ENCODE measurements at places on chromosomes 7 and 10.

GRCh38 chr10:7406712-7407333 is 4.0 kb downstream of the SFMBT2 start:
- DNase-seq = no peak

GRCh38 chr10:4685904-4686643 is 139.9 kb upstream of the AKR1E2 start:
- DNase-seq = no peak

DNA sequence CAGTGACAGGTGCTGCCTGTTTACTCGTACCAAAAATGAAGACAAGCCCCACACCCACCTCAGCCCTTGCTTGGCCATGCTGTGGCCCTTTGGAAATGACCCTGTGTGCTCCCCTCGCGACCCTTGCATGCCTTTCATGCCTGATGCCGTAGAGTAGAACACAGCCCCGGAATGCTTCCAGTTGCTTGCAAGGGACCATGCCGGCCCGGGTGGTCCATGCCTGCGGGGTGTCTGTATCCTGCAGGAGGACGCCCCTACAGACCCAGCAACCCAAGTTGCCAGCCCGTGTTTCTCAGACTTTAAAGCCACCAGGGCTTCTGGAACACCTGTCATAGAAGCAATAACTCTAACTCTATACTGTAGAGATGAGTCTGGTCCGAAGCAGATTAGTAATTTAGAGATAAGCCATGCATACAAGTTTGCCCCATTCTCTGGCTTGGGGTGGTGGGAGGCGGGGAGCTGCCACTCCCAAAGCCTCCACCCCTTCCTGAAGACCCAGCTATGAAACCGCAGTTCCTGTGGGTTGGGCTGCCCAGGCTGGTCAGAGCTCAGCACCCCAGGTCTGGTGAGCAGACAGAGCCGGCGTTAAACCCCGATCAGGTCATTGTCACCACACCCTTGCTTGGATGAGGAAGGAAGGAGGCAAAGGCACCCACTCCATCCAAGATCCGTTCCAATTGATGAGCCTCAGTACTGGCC is 143.5 kb downstream of the ADCY1 start:
- no peak for DNase-seq

DNA sequence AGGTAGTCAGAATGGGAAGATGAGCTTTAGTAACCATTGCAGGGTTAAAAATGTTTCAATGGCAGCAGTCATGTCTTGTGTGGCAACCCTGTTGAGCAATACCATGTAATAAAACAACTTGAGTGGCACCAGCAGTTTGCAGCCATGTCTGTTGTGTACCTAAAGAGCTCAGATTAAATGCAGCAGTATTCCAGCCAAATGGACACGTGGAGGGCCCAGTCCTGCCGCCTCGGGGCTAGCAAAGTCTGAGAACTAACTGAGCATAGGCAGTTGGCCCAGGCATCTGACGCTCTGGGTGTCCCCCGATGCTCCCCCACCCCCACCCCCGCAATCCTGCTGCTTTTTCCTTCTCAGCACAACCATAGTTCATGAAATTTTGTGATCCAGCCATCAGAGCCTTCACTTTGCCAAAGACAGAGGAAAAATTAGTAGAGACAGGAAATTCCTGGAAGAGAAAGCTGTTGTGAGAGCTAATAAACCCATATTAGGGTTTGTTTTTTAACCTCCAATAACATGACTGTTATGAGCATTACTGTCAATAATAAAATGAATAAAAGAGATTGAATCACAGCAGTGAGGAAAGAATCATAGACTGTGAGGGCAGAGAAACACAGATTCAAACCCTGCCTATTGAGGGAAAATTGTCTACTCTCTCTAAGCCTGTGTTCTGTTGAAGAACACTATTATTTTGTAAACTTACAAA is 220.6 kb upstream of the RHOBTB1 start:
- no peak for DNase-seq

GRCh38 chr7:130086938-130087337 is 16.6 kb downstream of the KLHDC10 start:
- no peak for DNase-seq

- no peak for DNase-seq
These were observed 22.5 kb downstream of the CEP41 start for GRCh38 chr7:130418306-130418705.

DNA sequence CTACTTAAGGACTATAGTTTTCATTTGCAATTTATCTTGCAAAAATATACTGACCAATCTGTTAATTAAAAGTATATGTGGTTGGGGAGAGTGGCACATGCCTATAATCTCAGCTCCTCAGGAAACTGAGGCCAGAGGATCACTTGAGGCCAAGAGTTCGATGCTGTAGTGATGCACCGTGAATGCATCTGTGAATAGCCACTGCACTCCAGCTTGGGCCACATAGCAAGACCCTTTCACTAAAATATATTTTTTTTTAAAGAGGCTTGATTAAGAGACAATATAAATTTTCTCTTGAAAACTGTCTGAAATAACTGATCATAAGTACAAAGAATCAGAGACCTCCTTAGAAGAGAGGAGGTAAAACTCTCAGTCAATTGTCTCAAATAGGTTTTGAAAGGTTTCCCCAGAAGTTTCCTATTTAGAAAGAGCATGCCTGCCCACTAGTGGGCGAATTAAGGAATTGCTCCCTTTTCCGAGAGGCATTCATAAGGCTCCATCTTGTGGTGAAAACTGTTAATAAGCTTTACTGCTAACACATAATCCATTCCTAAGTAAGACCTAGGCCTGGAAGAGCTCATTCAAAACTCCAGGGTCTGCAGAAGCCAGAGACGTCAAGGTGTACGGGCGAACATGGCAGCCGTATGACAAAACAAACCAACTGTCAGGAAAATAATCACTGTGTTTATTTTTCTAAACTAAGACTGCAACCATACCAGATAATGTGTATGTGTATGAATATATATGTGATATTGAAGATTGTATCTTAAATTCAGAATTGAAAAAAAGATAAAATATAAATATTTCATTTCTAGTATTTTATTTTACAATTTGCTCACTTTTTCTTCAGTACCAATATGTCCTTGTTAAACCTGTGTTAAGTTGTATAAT is 6.8 kb upstream of the TAS2R40 start:
- DNase-seq = peak; percentile 15

DNA sequence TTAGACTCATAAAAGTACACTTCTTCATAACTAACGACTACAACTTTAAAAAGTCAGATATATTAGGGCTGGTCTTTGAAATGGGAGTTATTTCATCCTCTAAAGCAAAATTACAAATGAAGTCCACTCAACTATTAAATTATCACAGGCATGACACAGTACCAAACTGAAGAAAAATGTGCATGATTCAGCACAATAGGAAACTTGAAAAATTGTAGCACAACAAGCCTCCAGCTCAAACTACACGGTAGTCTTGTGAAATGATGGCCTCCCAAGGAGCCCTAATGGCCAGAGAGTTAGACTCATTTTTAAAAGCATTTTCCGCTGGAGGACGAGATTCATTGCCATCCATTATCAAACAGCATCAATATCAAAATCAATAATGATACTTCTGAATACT is 76.4 kb downstream of the MAGI2 start:
- DNase-seq = no peak

DNA sequence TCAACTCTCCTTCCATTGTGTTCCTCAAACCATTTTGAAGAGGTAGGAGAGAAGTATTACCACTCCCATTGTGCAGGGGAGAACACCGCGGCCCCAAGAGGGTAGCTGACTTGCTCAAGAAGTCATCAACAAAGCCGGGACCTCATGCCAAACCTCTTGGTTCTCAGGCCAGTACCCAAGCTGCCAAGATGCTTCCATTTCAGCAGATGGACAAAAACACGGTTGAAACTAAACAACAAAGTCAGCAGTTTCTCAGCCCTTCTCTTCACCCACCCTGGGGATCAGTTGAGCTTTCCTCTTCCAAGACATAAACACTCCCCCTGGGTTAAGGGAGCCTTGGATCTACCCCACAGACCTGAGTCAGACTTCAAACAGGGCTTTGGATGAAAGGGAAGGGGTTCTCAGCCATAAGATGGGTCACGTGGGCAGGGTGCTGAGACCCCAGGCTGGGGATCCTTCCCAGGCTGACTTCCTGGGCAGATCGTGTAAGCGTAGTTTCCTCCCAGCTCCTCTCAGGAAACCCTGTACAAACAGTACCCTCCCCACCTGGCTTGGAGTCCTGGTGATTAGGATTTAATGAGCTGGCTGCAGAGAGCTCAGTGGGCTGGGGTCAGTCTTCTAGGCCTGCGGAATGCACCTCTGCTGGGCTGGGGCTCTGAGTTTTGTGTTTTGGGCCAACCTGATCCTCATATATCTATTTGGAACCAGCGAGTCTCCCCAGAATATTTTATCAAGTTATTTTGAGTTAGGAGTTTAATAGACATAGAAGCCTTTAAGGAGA is 27.3 kb downstream of the EMX2 start:
- DNase-seq = no peak

GRCh38 chr10:89452193-89452592 is 37.8 kb downstream of the IFIT5 start:
- DNase-seq = no peak

DNA sequence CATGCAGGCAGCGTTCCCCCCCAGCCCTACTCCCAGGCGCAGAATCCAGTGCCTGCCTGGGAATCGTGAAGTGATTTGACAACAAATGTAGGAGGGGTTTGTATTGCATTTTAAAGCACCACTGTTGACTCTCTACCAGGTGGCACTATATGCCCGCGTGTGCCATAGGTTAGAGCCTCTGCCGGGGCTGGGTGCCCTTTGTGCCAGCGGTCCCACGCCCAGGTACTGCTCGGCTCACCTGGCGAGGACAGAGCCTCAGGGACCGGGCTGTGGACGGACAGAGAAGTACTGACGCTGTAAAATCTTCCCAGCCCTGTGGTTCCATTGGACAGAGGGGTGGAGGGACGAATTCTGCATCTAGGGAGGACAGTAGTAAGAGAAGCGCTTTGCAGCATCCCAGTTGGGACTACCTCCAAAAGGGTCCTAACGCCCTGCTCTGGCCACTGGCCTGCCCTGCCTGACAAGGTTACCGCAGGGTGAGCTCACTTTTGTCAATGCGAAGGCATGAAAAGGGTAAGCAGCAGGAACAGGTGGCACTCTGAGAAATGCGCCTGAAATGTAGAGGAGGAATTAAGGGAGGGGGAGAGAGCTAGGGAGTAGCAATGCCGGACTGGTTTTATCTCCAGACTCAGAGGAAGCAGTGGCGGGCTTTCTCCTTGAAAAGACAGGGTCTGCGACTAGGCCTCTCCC is 788 bp upstream of the CACNA2D1 start:
- DNase-seq = no peak

DNA sequence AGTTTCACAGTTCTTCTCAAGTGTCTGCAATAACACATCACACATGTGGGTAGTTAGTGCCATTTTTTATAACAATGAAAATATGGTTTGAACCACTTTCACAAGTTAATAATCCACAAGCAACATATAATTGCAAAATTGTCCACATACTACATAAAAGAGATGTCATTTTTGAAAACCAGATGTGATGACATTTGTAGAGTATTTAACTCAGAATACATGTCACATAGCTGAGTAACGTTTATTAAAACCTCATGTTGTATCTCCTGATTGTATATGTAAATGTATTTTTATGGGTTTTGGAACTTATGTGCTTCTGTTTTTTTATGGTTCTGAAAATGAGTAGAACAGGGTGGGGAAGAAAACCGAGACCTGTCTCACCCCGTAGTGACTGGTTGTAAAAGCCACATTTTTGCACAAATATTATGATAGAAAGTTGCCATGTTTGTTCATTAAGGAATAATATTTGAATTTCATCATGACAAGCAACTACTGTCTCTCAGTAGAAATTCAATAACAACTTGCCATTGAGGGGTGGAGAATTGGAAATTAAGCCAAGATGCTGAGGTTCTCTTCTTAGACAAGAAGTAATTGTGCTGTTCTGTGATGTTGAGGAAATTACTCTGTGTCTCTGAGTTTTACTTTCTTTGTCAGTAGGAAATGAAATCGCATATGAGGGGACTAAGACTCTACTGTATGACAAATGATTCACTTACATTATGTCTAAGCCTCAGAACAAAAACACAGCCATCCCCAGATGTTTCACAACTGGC is 29.2 kb upstream of the EGFR start:
- no peak for DNase-seq

DNA sequence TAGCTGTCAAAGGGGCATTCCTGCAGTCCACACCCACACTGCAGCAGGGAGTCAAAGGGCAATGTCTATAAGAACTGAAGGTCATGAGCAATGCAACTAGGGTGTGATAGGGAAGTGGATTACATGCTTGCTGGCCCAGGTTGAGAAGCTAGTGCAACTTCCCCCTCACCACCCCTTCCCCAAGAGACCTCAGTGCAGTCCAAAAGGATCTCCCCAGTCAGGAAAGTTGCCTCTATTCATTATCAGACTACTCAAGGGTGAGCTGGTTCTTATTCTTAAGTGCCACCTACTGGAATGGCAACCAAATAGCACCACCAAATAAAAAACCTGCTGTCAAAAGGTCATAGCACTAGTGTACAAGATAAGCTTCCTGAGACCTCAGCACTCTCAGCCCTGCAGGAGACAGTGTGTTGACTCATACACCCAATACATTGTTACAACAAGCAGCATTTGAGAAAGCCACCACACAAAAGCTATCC is 28.2 kb downstream of the MTERF1 start:
- no peak for DNase-seq

DNA sequence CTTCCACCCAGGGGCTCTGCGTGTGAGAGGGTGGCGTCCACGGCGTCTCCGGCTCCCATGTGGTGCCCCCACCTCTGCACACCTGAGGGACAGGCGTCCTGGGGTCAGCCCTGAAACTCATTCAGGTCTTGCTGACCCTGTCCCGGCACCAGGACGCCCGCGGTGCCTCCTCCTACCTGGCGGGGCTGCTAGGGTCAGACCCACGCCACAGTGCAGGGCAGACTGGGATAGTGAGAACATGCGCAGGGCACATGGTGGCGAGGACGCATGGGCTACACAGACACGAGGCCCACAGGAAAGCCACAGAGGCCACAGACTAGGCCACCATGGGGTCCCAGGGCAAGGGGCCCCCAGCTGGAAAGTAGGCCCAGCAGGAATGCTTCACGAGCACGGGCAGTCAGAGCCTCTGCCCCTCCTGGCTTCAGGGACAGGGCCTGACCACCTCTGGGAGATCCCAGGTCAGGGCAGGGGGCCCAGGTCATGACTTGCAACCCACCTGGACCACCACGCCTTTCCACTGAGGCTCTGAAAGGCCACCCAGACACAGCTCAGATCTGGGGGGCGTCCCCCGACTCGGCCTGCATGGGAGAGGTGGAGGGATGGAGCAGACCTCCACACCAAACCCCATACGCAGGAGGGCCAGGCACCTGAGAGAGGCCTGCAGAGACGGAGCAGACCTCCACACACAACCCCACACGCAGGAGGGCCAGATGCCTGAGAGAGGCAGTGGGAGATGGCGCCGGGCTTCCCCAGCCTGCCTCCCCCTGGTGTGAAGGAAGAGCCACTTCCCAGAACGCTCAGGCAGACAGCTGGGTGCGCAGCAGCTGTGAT is 188.6 kb downstream of the ELFN1 start:
- DNase-seq = no peak

GRCh38 chr7:156764016-156764669 is 123.6 kb downstream of the RNF32 start:
- no peak for DNase-seq

DNA sequence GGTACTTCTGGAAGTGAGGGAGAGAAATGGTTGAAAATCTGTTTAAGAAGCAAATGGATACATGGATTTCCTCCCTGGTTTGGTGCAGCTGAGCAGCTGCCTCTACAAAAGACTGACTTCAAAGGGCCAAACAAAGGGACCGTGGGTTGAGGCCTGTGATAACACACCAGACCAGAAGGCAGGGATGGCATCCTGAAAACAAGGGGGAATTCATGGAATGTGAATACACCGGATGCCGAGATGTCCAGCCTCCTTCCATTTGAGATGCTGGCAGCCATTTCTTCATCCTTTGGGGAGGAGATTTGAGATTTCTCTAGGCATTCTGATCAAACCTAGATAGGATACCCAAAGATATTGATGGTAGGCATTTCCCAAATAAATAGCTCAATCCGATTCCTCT is 36.9 kb downstream of the TAF3 start:
- DNase-seq = no peak
